HCEC 1CT (cell line): ENCODE measurements at places on chromosomes 12 and 14.

DNA sequence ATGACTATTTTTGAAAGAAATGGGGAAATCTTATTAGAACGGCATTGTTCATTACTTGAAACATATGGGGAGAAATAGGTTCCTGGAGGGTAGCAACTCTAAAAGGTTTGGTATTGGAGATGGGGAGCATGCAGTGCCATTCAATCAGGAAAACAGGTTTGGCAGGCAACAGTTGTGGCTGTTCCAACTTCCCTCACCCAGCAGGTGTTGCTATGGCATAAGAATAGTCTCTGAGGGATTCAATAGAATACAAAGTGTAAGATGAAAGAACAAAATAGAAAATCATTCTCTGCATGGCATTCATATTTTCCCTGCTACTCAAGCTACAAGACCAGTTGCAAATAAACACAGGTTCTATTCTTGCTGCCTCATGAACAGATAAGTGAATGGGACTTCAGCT, 393.3 kb upstream of the RPL10L start:
- no peak for DNase-seq

- no peak for DNase-seq
Observed at GRCh38 chr12:49346659-49347310, at the start of gene DNAJC22. Gene DNAJC22 (plus strand): TSS chr12:49346888. CDS start chr12:49348873, 1,985 bp downstream.

GRCh38 chr14:85565862-85566296, 35.9 kb downstream of the FLRT2 start:
- peak; percentile 65 for DNase-seq

- DNase-seq, result no peak
Observed at GRCh38 chr12:46794593-46795190, 31.1 kb downstream of the SLC38A4 start.

GRCh38 chr14:32542507-32542906, 213.4 kb downstream of the AKAP6 start:
- DNase-seq, result no peak

DNA sequence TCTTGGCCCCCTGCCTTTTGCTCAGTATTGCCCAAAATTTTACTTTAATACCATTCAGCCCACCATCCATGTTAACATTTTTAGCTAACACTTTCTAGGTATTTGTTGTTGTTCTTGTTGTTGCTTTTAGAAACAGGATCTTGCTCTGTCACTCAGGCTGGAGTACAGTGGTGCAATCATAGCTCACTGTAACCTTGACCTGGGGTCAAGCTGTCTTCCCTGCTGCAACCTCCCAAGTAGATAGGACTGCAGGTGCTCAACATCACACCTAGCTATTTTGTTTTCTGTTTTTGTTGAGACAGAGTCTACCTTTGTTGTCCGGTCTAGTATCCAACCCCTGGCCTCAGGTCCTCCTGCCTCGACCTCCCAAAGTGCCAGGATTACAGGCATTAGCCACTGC, 4.0 kb downstream of the MIPOL1 start:
- DNase-seq, result no peak

GRCh38 chr12:9673404-9674225, 4.1 kb downstream of the CLEC2D start:
- peak; percentile 87 for DNase-seq

- no peak for DNase-seq
Observed at GRCh38 chr12:6773590-6774351, 1.5 kb downstream of the LAG3 start.

GRCh38 chr14:59103396-59103795, 85.1 kb upstream of the DAAM1 start:
- DNase-seq, result peak; percentile 75

GRCh38 chr12:130286041-130286440, 51.6 kb upstream of the PIWIL1 start:
- DNase-seq, result no peak

- DNase-seq, result peak; percentile 90
Observed at GRCh38 chr14:75277008-75277814, 1.4 kb upstream of the FOS start.

- DNase-seq, result no peak
Observed at GRCh38 chr14:81766321-81766915, 232.8 kb upstream of the SEL1L start.
